NCI-H774 (cell line): ENCODE measurements at places on chromosomes 12 and 14.

DNA sequence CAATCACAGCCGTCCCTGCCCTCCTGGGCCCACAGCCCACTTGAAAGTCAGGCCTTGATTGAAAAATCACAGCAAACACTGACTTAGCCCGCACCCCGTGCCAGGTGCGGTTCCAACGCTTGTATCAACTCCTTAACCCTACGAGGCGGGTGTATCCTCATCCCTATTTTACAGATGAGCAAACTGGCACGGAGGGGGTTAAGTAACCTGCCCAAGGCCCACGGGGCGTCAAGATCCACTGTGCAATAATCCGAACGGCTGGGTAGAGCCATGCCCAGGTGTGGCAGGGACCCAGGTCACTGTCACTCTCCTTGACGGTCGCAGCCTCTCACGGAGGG, 583 bp downstream of the DNAH10 start:
- DNase-seq, result no peak

GRCh38 chr14:21894003-21894897, 220.6 kb upstream of the OR4E1 start:
- no peak for DNase-seq

DNA sequence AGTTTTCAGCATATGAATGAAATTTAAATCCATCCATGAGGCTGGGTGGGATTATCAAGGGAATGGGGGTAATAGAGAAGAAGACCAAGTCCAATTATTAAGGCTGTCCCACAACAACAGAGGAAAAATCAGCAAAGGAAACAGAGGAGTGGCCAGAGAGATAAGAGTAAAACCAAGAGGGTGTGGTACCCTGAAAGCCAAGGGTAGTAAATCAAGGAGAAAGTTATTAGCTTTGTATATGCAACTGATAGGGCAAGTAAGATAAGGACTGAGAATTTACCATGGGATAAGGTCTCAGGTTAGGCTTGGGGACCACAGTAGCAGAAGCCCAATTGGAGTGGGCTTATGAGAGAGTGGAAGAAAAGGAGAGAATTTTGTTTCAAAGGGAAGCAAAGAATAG, 134.5 kb downstream of the NUAK1 start:
- no peak for DNase-seq

DNA sequence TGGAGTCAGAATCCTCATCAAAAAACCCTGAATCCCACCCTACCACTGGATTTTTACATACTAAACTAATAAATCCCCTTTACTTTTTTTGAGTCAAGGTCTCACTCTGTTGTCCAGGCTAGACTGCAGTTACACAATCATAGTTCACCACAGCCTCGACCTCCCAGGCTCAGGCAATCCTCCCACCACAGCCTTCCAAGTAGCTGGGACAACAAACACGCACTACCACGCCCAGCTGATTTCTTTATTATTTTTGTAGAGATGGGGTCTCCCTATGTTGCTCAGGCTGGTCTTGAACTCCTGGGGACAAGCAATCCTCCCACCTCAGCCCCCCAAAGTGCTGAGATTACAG, 24.3 kb downstream of the SPTSSA start:
- no peak for DNase-seq

GRCh38 chr12:80269803-80270552, 170.6 kb downstream of the OTOGL start:
- peak; percentile 32 for DNase-seq
